HAP-1 (cell line): ENCODE measurements at places on chromosomes 4 and X.

- peak; percentile 58 for DNase-seq
Observed at GRCh38 chr4:6332042-6332668, 62.5 kb downstream of the WFS1 start.

- DNase-seq = no peak
Observed at GRCh38 chr4:15771216-15772058, 6.7 kb upstream of the CD38 start.

- DNase-seq = no peak
Observed at GRCh38 chr4:144723471-144723870, 77.5 kb downstream of the HHIP start.

GRCh38 chrX:153297376-153297775 lies 24.2 kb downstream of the PNMA6F start:
- DNase-seq = peak; percentile 0

DNA sequence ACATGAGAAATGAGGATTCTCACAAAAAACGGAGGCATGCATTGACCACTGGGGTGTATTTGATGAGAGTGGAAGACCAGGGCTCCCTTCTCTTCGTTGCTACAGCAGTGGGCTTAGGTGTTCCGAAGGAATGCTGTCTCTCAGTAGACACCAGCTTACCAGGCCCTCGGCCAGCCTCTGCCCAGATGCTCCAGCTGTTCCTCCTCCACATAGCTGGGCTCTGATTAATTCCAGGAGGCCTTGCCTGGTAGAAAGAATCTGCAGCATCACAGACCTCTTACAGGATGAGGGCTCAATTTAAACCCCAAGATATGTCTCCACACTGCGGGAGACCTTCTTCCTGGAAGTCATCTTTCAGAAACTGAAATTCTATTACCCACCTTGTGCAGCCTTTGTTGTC lies 346.6 kb upstream of the TENM3 start:
- DNase-seq = no peak
